ENCODE measurements at places on chromosomes 12 and 14. TPM values are rescaled to one million over a fixed set of nuclear protein-coding genes. Genes with fewer than 3 reads are reported as not detected.

GRCh38 chr12:47977046-47977771 lies 13.8 kb downstream of the TMEM106C start:
- peaks cover 99% of the 10 kb centered on the region for H3K27me3 ChIP-seq
- H3K36me3 ChIP-seq = no peaks in the 10 kb centered on the region
- no peak overlapping the region for H3K4me3 ChIP-seq
- DNase-seq = no peak
- no peaks in the 10 kb centered on the region for H3K4me1 ChIP-seq
- no peak overlapping the region for H3K27ac ChIP-seq

DNA sequence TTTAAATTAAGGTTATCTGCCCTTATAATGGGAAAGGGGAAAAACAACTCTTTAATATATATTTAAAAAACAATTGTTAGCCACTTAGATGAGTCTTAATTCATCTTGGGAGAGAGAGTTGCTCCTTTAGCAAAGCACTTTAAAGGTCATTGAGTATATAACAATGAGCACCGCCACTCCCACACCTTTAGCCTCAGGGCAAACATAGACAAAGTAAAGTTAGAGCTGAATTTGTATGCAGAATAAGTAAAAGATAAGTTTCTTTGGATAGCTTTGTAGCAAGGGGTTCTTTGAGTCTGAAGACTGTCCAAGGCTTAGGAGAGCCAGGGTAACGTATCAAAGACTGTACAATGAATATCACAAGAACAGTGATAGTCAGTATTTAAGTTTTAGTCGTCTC lies 728.8 kb upstream of the LMO3 start:
- no peaks in the 10 kb centered on the region for H3K36me3 ChIP-seq
- no peak overlapping the region for H3K4me3 ChIP-seq
- no peaks in the 10 kb centered on the region for H3K27me3 ChIP-seq

KLRC1 gene
- not detected for total RNA-seq

- H3K4me3 ChIP-seq = no peak overlapping the region
- no peak for DNase-seq
- H3K36me3 ChIP-seq = no peaks in the 10 kb centered on the region
- H3K27ac ChIP-seq = no peak overlapping the region
- H3K4me1 ChIP-seq = no peaks in the 10 kb centered on the region
- no peaks in the 10 kb centered on the region for H3K27me3 ChIP-seq
Observed at GRCh38 chr14:94355191-94355794, 32.2 kb upstream of the SERPINA6 start.

PTCSC3 gene
- not detected for total RNA-seq

- no peak for DNase-seq
- no peaks in the 10 kb centered on the region for H3K36me3 ChIP-seq
- no peaks in the 10 kb centered on the region for H3K4me1 ChIP-seq
- no peak overlapping the region for H3K4me3 ChIP-seq
- no peaks in the 10 kb centered on the region for H3K27me3 ChIP-seq
Observed at GRCh38 chr12:104187446-104188155, 28.0 kb upstream of the TXNRD1 start.

DNA sequence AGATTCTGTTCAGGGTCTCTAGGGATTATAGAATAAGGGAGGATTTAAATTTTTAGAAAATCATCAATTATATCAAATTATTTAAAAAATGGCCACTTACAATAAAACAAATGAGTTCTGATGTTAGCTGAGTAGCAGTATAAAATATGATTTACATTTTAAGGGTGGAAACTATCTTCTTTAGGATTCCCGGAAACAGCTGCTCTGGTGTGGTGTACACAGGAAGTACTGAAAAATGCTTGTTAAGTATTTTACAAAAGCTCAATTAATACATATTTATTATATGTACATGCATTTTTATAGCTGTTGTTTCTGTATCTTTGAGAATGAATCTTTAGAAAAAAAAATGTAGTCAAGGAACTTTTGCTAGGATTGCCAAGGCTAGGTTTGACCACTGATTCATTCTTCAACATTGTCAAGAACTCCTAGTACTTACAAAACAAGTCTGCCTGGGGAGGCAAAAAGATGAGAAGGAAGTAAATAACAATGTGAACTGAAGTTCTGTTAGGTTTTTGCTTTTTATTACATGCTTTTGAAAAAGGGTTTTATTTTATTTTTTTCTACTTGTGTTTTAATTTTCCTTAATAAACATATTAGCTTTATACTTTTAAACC lies 48.0 kb downstream of the ARF6 start:
- H3K4me3 ChIP-seq = no peak overlapping the region
- no peaks in the 10 kb centered on the region for H3K36me3 ChIP-seq
- no peaks in the 10 kb centered on the region for H3K27me3 ChIP-seq
- H3K27ac ChIP-seq = no peak overlapping the region
- no peaks in the 10 kb centered on the region for H3K4me1 ChIP-seq

- H3K4me3 ChIP-seq = no peak overlapping the region
- no peak overlapping the region for H3K27ac ChIP-seq
- no peaks in the 10 kb centered on the region for H3K4me1 ChIP-seq
- H3K27me3 ChIP-seq = peaks cover 4% of the 10 kb centered on the region
- H3K36me3 ChIP-seq = no peaks in the 10 kb centered on the region
Observed at GRCh38 chr14:76696791-76697190, 64.5 kb upstream of the VASH1 start.

DNA sequence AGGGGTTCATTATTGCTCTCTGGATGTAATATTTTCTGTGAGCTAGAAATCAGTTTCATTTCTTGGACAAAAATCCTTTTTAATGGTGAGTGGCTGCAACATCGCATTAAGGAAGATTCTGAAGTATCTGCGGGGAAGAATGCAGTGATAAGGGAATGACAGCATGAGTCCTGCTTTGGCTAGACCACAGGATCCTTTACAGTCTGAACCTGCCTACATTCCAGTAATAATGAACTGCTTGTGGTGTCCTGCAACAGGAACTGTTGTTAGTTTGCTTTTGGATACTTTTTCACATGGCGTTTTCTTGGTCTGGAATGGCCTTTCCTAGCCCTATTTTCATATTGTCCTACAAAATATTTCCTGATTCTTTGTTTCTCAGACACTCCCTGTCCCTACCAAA lies 15.7 kb downstream of the MDM2 start:
- no peak for DNase-seq
- no peaks in the 10 kb centered on the region for H3K4me1 ChIP-seq
- H3K4me3 ChIP-seq = no peak overlapping the region

Data from K562 (cell line).